ENCODE measurements at places on chromosomes 7 and 10.

DNA sequence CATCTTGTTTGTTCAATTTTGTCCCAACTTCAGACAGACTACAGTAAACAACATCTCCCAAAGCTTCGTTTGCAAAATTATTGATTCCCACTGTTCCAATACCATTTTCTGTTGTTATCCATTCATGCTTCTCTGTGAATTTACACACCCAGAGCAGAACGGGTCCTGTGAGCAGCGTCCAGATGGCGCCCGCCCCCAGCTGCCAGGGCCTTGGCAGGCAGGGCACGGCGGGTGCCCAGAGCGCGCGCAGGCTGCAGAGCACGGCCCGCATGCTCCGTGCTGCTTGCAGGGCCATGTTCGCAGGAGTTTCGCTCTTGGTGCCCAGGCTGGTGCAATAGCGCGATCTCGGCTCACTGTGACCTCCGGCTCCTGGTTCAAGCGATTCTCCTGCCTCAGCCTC lies 32.5 kb upstream of the SEPTIN7 start:
- no peak for DNase-seq

DNA sequence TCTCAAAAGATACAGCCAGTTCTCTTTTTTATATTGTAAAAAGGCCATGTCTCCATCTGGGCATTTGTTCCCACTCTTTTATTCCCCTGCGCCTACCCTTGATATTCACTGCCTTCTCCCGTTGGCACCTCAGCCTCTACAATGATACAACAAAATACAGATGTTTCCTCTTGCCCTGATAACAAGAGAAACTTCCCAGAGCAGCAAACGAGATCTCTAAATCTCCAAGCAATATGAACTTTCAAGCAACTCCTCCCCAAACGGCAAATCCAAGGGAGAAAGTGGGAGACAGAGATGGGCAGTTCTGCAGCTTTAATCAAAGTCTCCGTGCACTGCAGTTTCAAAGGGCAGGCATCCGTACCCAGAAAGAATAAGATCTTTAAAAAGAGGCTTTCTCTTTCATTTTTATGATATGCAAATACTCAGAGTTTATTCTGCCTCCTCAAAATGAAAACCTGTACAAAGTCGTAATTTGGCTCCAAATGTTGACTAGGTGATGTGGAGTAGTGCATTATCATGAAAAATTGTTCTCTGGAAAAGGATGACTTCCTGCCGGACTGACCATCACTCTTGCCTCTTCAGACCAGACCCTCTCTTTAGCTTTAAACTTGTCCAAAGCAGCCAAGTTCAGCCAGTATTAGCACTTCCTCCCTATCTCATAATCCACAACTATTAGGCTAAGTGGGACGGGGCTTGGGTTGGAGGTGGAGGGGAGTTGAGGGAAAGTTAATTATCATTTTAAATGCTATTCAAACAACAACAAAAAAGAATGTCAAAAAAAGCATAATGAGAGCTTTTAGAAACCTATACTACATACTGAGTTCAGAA lies 682 bp downstream of the HGF start:
- DNase-seq: no peak

GRCh38 chr10:119197921-119198320 lies 9.4 kb upstream of the GRK5 start:
- no peak for DNase-seq

DNA sequence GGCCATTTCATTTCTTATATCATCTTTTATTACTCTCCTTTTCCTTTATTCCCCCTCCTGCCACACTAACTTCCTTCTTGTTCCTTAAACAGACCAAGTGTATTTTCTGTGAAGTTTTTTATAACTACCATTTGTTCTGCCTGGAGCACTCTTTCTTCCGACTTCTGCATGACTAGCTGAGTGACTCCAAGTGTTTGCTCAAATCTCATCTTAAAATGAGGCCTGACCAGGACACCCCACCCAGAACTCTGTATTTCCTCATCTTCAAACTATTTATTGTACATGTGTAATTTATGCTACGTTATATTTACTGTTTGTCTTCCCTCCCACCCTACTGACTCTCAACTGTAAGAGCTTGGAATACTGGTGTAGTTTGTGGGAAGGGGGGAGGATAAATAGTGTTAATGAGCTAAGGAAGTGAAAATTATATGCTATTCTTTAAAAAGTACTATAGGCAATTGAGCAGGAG lies 3.2 kb downstream of the MINDY3 start:
- DNase-seq: no peak

DNA sequence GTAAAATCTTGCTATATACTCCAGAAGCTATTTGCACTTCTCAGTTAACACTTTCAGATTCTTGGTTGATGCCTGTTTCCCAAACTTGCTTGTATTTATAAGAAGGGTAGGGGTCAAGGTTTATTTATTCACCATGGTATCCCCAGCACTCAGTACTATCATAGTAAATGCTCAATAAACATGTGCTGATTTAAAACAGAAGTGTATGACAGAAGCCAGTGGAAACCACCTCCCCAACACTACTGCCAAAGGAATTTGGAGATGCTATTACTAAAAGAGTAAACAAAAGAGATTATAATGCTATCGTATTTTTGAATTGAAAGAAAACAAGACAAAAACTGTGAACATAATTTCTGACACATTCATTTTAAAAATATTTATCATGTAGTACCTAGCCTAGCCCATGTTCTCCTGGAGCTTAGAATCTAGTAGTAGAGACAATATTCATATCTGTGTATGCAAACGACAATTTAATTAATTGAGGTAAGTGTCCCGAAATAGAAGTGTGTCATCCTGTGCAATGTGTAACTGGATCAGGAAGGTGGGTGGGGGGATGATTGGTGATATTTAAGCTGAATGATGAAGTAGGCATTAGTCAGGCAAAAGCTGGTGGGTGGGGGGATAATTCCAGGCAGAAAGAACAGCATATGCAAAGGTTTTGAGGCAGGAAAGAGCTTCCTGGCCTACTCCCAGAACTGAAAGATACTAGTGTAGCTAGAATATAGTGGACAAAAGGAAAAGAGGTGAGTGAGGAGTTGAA lies 77.5 kb downstream of the HGF start:
- no peak for DNase-seq

- DNase-seq: no peak
These were observed 131.2 kb downstream of the RALA start for GRCh38 chr7:39754326-39755120.

- DNase-seq: no peak
These were observed 52.6 kb upstream of the LOXL4 start for GRCh38 chr10:98320486-98321185.

DNA sequence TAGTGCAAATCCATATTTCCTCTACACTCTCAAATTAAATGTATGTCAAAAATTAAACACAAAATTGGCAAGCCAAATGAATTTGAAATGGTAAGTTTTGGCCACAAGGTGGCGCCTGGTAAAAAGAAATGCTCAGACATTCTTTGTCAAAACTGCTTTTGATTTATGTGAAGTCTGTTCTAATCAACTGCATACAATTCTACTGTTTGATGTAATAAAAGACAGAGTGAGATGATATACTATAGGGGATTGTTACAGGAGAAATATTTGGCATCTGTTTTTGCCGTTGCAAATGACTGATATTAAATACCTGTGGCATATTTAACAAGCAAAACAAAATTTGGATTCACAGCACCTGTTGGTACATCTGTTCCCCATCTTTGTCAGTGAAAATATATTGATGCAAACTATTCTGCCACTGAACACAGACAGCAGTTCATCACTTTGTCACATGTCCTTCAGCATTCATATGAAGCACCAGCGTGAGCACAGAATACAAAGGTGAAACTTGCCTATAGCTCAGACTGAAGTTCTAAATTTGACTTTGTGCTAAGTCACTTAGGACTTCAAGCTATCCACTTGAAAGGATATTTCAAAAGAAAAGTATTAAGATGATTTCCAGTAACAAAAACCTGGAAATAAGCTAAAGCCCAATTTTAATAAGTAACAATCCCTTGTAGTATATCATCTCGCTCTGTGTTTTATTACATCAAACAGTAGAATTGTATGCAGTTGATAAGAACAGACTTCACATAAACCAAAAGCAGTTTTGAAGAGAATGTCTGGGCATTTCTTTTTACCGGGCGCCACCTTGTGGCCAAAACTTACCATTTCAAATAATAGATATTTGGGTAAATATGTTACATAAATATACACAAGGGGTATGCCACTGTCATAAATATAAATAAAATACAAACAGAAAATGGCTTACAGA lies 10.2 kb upstream of the CH25H start:
- DNase-seq: peak; percentile 38

DNA sequence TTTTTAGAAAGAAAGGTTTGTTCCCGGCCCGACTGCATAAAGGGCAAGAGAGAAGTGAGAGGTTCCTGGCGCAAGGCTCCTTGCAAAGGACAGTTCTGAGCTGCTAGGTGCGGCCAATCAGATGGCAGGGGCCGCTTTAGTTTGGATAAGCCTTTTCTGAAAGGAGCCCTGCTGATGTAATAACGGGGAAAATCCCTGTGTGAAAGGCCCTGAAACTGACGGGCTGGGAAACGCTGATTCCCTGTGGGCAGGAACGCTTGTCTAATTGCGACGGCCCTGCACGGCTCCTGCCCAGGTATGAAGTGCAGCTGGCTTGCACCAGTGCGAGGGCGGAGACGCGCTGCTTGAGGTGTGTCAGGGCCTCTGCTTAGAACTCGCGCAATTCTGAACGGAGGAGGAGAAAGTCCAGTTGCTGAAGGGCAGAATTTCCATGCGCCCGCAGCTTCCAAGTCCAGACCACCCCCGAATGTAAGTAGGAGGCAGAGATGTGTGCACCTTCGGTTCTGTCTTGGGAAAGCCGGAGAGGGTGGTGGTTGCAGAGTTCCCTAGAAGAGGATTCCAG lies 30.5 kb downstream of the TACC2 start:
- peak; percentile 81 for DNase-seq

GRCh38 chr7:593324-594115 lies 73.9 kb upstream of the PDGFA start:
- DNase-seq: no peak

GRCh38 chr10:46233181-46233580 lies 53.6 kb upstream of the ANTXRL start:
- DNase-seq: no peak

DNA sequence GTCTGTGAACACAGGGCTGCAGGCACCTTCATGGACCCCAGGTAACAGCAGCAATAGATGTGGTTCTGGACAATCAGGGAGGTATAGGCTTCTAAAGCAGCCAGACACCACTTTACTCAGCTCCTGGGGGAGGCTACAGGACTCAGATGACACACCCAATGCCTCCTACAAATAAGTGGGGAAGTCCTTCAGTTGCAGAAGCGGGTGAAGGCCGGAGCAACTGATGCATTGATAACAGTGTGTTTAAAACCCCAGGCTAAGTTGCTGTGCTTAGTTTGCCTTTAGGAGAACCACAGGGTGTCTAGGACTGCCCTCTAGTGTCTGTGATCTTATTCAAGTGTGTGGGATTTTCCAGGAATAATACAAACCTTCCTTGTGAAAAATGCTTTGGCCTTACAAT lies 5.9 kb upstream of the ITGA8 start:
- DNase-seq: peak; percentile 24

DNA sequence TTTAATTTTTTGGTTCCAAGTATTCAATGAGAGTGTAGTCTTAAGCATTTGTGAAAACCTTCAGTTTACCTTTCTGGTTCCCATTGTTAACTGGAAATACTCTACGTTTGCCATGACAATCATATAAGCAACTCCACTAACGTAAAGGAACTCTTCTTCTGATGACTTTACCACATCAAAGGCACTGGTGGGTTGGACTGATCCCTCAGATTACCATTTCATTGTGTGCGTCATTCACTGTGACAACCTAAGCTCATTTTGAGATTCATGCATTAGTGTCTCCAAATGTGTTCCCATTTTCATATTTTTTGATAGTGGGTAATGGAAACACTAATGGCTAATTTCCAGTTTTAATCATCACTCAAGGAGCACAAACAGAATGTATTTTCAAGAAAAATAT lies 119.9 kb upstream of the COL1A2 start:
- DNase-seq: no peak

GRCh38 chr7:22317632-22318031 lies 39.3 kb downstream of the RAPGEF5 start:
- no peak for DNase-seq

- DNase-seq: peak; percentile 27
These were observed 127.2 kb downstream of the CELF2 start for GRCh38 chr10:11144626-11145494.

- no peak for DNase-seq
These were observed 6.8 kb upstream of the EFCAB10 start for GRCh38 chr7:105587909-105588635.

GRCh38 chr10:116723428-116724281 lies 18.7 kb downstream of the HSPA12A start:
- DNase-seq: no peak

DNA sequence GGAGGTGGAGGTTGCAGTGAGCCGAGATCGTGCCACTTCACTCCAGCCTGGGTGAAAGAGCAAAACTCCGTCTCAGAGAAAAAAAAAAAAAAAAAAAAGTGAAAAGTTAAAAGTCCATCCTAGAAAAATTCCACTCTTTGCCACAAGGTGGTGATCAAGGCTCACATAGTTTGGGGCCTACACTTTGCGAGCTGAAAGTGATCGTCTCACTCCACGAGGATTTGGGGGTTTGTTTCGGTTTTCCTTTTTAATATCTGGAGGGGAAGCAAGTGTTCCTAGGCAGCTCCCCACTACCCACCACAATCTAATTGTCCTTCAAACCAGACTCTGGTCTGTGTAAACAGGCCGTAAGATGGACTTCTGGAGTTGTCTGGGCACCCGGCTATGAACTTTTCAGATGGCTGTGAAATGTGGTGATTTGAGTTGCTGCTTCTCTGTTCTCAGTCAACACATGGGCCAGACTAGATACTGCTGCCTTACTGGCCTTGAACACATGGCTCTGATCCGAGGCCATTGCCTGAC lies 27.1 kb downstream of the PRLHR start:
- DNase-seq: peak; percentile 63

DNA sequence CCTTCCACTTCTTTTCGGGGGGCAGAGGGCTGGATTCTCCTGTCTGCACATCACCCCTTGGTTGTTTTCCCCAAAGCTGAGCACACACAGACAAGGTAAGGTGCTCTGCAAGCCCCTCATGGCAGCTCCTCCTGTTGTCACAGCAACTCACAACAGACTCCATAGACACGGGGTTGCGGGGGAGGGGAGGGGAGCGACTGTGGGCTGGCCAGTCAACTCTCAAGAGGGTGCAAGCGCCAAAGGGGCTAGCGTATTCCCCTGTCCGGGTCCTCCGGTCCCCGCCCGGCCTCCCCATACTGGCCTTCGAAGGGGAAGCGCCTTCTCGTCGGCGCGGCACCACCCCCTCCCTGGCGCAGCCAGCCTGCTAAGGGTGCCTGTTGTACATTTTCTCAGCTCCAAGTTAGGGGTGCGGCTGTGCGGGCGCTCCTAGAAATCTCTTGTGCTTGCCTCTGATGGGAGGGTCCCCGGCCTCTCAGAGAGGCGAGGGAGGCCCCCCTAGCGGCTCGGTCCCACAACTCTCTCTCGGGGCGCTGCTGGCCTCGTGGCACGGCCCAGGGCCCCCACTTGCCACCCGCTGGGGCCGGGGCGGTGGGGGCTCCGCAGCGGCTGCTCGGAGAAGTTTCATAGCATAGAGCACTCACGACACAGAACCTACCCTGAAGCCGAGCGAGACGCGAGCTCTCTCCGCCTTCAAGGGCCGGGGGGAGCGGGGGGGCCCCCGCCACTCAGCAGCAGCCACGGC lies 498 bp downstream of the RHOBTB1 start:
- DNase-seq: peak; percentile 74

- no peak for DNase-seq
These were observed 78.8 kb upstream of the GSDME start for GRCh38 chr7:24836084-24836483.

All from H7 (cell line).